ENCODE measurements at places on chromosomes 3 and 15.

DNA sequence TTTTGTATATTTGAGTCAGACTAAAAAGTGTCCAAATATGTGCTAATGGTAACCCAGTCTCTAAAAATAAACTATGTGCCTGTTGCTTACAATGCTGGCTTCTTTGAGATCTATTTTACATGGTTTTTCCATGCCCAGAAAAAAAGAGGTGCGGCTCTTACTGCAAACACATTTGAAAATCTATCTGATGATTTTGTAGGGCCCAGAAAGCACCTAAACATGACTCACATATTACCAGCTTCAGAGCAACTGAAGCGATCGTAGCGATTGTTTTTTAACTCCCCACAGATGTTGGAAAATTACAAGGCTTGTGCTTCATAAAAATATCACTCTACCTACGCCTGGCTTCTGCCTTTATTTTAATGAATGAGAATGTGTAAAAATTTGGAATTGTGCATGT is 53.5 kb downstream of the SUCNR1 start:
- peak; percentile 62 for DNase-seq

- no peak for DNase-seq
Measured at GRCh38 chr15:89841962-89842361, 27.3 kb upstream of the ANPEP start.

DNA sequence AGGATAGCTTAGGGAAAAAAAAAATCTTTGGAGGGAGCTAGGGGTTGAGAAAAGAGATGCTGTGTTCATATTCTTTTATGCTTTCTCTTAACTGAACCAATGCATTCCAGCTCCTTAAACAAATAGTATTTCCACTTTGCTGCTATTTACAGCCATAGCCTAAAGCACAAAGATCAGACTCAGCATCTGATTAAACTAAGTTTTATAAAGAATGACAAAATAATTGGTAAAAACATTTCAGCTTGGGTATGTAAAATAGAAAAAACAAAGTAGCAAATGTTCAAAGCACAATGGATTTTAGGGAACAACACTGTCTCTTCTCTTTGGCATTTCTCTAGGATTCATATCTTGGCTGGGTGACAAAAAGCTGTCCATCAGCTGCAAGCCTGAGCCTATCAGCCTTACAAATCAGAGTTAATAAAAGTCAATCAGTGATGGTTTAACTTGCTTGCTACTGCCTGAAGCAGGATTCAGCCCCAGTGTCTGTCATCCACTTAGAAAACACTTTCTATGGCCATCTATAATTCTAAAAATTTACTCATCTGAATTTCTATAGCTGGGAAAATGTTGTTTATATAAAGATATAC is 232.1 kb upstream of the CDIN1 start:
- DNase-seq: no peak

GRCh38 chr3:62527474-62527873 is 154.1 kb upstream of the FEZF2 start:
- peak; percentile 56 for DNase-seq

GRCh38 chr15:95594496-95594895 is 736.0 kb upstream of the NR2F2 start:
- no peak for DNase-seq

GRCh38 chr3:177783338-177783737 is 586.1 kb upstream of the TBL1XR1 start:
- DNase-seq: no peak
